ENCODE measurements at places on chromosomes 13 and 19.
A peak's percentile ranks its signal among the peaks of the same experiment; 100 is the strongest.

DNA sequence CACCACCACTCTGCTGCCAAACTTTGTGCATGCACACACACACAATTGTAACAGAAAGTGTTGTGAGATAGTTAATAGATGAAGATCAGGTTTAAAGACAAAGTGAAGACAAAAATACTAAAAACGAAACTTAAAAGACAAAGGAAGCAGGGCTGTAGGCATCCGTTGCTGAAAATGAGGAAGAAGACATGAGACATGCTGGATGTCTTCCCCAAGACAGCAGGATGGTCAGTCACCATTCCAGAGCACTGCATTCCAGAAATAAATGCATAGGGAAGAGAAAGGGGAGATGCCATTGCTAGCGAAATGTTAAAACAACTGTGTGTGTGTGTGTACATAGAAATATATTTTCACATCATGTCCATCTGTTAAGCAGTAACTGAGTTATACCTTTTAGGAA, 520.1 kb downstream of the SUCLA2 start:
- DNase-seq: no peak

DNA sequence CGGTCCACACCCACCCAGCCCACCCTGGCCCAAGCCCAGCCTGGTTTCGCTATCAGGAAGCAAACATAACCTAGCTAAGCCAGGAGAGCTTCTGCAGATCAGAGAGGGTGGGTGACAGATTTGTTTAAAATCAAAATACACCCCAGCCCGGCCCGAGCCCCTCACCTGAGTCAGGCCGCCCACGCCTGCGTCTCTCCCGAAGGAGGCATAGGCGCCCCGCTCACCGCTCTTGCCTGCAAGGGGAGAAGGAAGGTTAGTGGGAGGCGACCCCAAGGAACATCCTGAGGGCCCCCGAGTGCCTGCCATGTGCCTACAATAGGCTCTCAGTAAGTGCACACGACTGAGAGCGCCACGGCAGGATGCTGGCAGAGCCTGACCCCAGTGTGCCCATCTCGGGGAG, 21.9 kb upstream of the UQCR11 start:
- no peak for DNase-seq

DNA sequence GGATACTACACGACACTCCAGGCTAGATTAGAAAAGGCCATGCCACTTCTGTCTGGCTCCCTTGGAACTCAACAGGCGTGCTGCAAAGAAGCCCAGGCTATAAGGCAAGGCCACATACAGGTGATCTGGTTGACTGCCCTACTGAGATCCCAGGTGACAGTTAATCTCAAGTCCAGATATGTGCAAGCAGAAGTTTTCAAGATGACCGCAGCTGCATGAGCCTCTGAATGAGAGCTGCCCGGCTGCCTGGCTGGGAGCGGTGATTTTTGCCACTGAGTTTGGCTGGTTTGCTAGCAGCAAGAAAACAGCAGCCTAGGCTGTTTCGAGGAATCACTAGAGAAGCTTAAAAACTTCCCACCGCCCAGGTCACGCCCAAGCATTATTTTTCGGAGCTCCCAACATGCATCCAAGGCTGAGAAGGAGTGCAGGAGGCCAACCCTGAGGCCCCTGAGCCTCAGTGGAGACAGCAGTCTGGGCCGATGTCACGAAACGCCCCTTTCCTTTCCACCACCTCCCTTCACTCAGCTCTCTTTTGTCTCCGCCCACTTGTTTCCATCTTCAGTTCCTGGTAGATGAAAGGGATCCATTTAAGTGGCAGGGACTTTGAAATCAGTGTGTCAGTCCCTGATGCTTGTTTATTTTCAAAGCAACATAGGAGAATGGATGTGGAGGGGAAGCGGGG, 14.0 kb upstream of the URI1 start:
- DNase-seq: peak; percentile 53

- DNase-seq: no peak
Observed at GRCh38 chr19:20038358-20039202, 725 bp downstream of the ZNF682 start.

- DNase-seq: no peak
Observed at GRCh38 chr19:6457958-6458694, 1.5 kb downstream of the SLC25A23 start.

DNA sequence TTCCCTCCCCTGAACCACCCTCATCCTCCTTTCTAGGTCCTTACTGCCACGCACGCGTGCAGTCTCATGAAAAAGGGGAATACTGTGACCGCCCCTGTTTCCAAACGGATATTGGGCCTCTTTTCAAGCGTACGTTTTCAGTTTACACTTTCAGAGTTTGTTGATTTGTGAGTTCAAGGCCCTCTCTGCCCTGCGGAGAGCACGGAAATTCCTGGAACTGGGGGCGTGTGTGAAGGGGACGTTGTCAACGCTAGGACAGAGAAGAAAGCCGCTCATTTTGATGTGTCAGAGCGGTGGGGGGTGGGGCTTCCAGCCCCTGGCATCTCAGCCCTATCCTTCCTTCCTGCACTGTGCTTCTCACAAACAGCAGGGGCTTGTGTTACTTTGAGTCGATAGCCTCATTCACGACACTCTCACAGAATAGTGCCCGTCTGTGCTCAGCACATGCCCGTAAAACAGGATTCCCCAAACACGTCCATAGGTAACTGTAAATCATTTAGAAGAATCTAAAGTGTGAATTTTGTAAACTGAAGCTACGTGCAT, 137.6 kb upstream of the PEG3 start:
- no peak for DNase-seq

DNA sequence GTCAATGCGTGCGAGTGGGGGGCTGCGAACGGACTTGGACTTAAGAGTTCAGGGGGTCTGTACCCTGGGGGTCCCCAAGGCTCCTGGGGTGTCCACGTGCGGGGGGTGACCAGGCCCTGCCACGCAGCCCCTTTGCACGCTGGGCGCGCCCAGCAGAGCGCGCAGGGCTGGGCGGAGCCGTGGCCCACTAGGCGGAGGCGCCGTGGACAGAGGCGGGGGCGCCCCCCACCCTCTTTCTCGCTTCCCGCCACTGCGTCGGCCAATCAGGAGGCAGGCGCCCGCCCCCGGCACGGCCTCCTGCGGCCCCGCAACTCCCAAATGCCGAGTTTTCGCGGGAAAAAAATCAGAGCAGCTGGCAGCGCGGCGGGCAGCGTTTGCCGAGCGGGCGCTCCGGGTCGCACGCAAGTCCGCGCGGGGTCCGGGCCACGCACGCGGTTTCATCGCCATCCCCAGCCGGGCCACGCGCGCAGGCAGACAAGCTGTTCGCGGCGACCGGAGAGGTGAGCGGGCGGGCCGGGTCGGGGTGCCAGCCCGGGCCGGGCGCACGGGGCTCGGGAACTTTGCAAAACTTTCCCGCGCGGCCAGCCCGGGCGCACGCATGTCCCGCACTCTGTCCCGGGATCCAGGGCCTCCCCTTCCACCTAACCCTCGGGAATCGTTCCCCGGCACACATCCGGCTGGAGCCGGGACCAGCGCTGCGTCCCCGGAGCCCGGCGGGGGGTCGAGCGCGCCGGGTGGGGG, at the start of gene UHRF1:
Gene UHRF1, plus strand, starts transcription at position 346 of the 741 bp plus-strand sequence. CDS start 1,385 bp downstream, outside the sequence.
- DNase-seq: peak; percentile 64

DNA sequence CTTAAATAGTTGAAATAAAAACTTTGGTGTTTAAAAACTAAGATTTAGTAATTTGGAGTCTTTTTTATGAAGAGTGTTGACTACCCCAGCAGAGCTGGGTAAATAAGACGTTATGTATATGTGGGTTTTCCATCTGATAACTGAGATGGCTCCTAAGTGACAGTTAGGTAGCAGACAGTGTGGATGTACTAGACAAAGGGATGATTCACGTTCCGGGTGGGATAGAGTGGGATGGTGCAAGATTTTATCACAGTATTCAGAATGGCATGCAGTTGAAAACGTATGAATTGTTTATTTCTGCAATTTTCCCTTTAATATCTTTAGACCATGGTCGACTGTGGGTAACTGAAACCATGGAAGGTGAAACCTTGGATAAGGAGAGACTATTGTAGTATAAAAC, 50.4 kb downstream of the NAA16 start:
- DNase-seq: no peak

DNA sequence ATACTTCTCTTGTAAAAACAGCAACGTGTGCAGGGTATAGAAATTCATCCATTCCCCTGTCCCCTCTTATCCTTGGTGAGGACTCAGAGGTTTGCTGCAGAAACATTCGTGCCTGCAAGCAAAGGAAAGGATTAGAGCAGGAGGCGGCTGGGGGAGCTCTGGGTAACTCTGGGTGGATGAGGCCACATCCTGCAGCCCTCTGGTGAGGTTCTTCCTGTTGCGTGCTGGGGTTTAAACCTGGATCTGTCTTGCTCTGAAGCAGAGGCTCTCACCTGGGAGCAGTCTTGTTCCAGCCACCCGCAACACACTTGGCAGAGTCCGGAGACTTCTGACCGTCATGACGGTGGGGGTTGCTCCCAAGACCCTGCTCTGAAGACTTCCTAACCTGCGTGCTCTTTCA, 69.2 kb downstream of the ATP11A start:
- no peak for DNase-seq

DNA sequence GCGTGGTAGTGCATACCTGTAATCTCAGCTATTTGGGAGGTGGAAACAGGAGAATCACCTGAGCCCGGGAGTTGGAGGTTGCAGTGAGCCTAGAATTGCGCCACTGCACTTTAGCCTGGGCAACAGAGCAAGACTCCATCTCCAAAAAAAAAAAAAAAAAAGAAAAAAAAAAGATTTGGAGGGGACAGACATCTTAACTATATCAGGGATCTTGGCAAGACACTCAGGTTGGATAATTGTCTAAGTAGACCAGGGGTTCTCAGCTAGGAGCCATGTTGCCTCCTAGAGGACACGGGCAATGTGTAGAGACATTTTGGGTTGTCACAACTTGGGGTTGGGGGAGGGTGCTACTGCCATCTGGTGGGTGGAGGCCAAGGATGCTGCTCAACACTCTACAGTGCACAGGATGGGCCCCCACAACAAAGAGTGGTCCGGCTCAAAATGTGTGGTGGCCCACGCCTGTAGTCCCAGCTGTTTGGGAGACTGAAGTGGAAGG, 1.9 kb upstream of the ZNF580 start:
- DNase-seq: peak; percentile 26

- no peak for DNase-seq
Observed at GRCh38 chr13:61727767-61728166, 312.1 kb upstream of the PCDH20 start.

DNA sequence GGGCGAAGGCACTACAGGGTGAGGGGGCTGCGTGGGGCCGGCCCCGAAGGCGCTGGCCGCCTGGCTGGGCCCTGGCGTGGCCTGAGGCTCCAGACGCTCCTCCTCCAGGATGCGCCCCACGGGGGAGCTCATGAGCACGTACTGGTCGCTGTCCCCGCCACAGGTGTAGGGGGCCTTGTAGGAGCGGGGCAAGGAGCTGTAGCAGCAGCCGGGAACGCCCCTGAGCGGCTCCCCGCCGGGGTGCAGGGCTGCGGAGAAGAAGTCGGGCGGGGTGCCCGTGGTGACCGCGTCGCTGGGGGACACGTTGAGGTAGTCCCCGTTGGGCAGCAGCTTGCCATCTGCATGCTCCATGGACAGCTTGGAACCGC, 3.0 kb downstream of the IRS2 start:
- DNase-seq: no peak

- DNase-seq: peak; percentile 81
Observed at GRCh38 chr13:44918326-44919103, 70.8 kb downstream of the NUFIP1 start.

DNA sequence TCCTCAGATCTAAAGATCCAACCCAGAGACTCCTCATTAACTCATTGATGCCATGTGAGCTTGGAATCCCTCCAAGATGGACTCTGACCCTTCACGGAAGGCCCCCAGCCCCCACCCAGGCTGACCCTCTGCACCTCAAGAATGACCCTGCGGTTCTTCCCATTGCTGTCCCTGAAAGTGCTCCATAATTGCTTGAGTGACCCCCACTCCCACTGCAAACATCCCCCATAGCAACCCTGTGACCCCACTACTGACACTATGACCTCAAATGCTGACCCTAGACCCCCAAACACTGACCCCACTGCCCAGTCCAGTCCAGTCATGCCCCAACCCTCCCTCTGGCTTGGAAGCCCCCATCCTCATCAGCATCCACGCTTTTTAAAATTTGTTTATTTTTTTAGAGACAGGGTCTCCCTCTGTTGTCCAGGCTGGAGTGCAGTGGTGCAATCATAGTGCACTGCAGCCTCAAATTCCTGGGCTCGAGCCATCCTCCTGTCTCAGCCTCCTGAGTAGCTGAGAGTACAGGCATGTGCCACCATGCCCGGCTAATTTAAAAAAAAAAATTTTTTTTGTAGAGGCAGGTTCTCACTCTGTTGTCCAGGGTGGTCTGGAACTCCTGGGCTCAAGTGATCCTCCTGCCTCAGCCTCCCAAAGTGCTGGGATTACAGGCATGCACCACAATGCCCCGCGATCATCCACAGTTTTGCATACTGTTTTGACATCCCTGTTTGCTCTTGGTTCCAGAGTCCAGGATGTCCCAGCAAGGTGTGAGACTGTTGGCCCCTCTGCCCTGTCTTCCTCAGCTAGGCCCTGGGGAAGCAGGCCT, 855 bp downstream of the LYL1 start:
- no peak for DNase-seq

DNA sequence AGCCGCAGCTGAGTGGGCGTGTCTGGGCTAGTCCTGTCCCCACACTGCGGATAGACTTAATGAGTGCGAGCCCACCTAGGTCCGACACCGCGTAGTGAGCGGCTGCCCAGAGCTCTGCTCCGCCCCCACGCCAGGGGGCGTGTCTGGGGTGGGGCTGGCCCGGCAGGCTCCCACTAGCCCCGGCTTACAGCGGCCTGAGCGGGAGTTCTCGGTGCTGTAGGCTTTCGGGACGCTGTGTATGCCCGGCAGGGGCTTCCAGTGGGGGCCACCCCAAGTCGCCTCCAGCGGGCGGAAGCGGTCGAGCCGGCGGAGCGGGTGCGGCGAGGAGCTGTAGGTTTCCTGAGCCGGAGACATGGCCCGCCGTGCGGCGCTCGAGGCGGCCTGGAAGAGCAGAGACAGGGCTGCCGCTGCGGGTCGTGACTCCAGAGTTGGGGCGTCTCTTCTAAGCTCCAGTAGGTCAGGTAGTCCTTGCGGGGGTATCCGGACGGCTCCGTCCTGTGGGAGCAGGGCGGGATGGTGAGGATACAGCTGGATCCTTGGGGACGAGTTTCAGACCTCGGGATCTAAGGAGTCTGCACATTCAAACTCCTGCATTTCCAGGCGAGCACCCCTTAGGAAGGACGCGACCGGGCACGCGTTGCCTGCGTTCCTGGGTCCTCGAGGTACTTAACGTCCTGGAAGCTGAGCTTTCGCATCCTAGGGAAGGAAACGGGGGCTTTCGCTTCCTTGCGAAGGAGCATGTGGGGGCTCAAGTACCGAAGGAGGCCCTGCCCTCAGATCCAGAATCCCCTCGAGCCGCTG, 1.2 kb downstream of the CGB7 start:
- DNase-seq: peak; percentile 77

GRCh38 chr13:98039261-98039660, 85.8 kb downstream of the IPO5 start:
- no peak for DNase-seq

- no peak for DNase-seq
Observed at GRCh38 chr13:99911069-99911964, 60.2 kb downstream of the ZIC5 start.

DNA sequence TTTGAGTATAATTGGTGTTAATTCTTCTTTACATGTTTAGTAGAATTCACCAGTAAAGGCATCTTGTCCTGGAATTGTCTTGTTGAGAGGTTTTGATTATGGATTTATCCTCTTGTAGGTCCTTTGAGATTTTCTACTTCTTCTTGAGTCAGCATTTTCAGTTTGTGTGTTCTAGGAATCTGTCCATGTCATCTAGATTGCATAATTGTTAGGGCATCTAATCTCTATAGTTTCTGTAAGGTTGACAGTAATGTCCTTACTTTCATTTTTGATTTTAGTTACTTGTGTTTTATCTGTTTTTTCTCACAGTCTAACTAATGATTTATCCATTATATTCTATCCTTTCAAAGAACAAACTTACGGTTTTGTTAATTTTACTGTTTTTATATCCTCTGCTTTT, 492.0 kb downstream of the FGF9 start:
- DNase-seq: no peak

- DNase-seq: no peak
Observed at GRCh38 chr13:91986761-91987483, 588.5 kb downstream of the GPC5 start.

Data from HEK293T (cell line).